ENCODE measurements at places on chromosomes 4 and X. TPM values are rescaled to one million over a fixed set of nuclear protein-coding genes. Genes with fewer than 3 reads are reported as not detected.

UCHL1 gene
- 443 TPM for total RNA-seq

GPAT3 gene
- 1.7 TPM for total RNA-seq

GPR78 gene
- total RNA-seq = not detected

USP9X gene
- total RNA-seq = 72.3 TPM

TACR3 gene
- total RNA-seq = not detected

SLITRK2 gene
- not detected for total RNA-seq

ZIC3 gene
- total RNA-seq = not detected

UGT2A3 gene
- total RNA-seq = not detected

MAGEC1 gene
- total RNA-seq = not detected

MAGEB1 gene
- not detected for total RNA-seq

IL21 gene
- not detected for total RNA-seq

HS3ST1 gene
- not detected for total RNA-seq

CT47B1 gene
- total RNA-seq = not detected

P2RY8 gene
- not detected for total RNA-seq

ARHGAP36 gene
- not detected for total RNA-seq

BMX gene
- total RNA-seq = not detected

Data from GM23248 (cell line).